Right renal pelvis (tissue), 4 donors: ENCODE measurements at places on chromosomes 2 and 18. TPM values are rescaled to one million over a fixed set of nuclear protein-coding genes. Genes with fewer than 3 reads are reported as not detected.

DNA sequence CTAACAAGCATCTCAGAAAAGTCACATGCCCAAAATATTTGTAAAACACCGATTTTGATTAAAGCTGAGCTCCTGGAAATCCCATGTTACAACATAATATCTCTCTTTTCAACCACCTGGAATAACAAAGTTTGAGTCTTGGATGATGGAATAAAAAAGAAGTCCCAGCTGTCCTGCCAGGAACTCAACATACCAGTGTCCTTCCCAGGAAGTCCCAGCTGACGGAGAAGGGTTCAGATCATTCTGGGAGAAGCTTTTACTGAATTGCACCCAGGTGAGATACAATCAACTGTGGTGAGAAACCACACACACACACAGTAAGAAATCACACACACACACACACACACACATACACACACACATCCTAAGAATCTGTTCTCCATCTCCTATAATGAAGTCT is 413.1 kb upstream of the PKDCC start:
- DNase-seq, result no peak

GRCh38 chr2:165193178-165193777 is 10.6 kb downstream of the SCN3A start:
- no peak for DNase-seq

- DNase-seq, result no peak
These were observed 54.5 kb downstream of the DOCK10 start for GRCh38 chr2:224987733-224988132.

- no peak for DNase-seq
These were observed 471.1 kb upstream of the FAM98A start for GRCh38 chr2:34070196-34070595.

Gene LYG2
- 0.19 TPM for polyA plus RNA-seq

Gene OR6B2
- not detected for polyA plus RNA-seq

Gene HOXD10
- 123 TPM for polyA plus RNA-seq

Gene LCT
- not detected for polyA plus RNA-seq

Gene ATG4B
- polyA plus RNA-seq, result 87.6 TPM

Gene ATP5MC3
- 317 TPM for polyA plus RNA-seq
